HS-27A (cell line): ENCODE measurements at places on chromosomes 16 and 17.

GRCh38 chr17:17164676-17165075 is 41.5 kb downstream of the PLD6 start:
- DNase-seq, result no peak

GRCh38 chr16:1497014-1497598 is 3.9 kb downstream of the TELO2 start:
- no peak for DNase-seq

- no peak for DNase-seq
These were observed 17.0 kb upstream of the NUDT7 start for GRCh38 chr16:77705351-77705750.

DNA sequence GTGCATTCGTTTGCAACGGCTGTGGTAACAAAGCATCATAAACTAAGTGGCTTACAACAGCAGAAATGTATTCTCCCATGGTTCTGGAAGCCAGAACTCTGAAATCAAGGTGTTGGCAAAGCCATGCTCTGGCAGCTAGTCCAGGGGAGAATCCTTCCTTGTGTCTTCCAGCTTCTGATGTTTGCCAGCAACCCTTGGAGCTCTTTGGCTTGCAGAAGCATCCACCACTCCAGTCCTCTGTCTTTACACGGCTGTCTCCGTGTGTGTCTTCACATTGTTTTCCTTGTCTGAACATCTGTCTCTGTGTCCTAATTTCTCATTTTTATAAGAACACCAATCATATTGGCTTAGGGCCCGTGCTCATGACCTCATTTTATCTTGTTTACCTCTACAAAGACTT is 265.3 kb upstream of the HSBP1 start:
- DNase-seq, result no peak

- peak; percentile 40 for DNase-seq
These were observed 69.2 kb downstream of the TANC2 start for GRCh38 chr17:63035271-63035670.

DNA sequence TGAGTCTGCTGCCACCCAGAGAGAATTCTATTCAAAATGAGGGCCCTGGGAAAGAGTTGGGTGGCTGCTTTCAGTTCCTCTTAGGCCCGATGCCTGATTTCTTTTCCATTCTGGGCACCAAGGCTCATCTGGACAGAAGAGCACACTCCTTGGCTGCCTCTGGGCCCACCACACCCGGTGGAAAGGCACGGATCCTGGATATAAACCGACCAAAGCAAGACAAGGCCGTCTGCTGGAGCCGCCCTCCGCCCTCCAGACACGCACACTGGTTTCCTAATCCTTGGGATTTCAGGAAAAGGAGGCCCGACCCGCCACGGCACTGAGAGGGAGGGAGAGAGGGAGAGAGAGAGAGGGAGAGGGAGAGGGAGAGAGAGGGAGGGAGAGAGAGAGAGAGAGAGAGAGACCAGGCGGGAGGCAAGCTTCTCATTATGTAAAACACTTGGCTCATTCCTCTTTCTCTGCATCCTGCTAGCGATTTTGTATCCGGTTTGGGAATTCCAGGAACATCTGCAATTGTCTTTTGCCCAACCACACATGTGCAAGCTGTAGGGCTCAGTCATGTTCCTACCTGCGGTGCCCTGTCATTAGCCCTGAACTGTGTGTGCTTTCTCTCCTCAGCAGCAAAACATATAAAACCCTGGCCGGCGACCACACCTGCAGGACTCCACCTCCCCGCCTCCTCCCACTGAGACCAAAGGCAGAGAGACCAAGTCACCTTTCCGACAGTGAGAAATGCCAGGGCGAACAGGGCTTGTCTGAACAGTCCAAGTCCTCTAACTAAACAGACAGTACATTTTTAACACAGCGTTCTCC is 347.2 kb downstream of the SOX9 start:
- DNase-seq, result no peak

DNA sequence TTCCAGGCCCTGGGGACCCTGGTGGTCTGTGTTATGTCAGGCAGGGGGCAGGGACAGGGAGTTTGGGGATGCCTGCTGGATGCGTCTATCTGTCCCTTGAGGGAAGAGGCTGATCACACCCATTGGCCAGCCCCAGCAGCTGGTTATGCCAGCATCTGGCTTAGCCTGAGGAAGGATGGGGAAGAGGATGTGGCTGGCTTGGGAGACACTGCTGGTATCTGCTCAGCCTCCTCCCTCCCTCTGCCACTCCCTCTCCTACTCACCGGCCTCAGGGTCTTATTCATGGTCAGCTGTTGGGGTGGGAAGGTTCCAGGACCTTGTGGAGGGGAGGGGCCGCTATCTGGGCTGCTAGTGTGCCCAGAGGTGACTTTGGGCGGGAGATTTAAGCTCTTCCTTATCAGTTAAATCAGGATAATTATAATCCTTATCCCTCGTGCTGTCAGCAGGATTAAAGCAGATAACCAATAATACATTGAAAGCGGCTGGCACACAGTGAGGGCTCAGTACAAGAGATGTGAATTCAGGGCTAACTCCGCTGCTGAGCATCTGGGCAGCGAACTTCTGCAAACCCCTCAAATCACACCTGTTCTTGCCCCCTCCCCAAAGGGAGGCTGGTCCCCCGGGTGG is 36.0 kb upstream of the MLKL start:
- DNase-seq, result no peak

GRCh38 chr16:24748242-24748641 is 18.8 kb downstream of the TNRC6A start:
- DNase-seq, result peak; percentile 65

DNA sequence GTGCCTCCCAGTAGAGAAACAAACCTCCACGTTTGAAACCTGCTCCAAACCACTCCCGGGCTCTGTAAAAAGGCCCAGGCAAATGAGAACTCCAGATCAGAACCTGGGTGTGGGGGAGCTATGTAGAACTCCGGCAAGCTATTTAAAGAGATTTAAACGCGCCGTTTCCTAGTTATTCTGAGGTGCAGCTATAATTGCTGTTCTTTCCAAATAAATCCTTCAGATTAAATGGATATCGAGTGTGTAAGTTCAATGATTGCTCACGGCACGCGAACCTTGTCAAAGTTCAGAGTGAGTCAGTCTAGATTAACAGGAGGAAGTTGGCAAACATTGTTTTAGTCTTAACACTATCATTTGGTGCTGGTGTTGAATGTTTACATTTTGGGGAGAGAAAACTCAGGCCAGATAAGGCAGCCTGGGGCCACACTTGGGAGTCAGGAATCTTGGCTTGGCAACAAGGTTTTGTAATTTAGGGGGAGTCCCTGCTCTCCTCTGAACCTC is 92.9 kb upstream of the SALL1 start:
- no peak for DNase-seq

GRCh38 chr16:88781140-88782077 is 3.6 kb downstream of the PIEZO1 start:
- no peak for DNase-seq

DNA sequence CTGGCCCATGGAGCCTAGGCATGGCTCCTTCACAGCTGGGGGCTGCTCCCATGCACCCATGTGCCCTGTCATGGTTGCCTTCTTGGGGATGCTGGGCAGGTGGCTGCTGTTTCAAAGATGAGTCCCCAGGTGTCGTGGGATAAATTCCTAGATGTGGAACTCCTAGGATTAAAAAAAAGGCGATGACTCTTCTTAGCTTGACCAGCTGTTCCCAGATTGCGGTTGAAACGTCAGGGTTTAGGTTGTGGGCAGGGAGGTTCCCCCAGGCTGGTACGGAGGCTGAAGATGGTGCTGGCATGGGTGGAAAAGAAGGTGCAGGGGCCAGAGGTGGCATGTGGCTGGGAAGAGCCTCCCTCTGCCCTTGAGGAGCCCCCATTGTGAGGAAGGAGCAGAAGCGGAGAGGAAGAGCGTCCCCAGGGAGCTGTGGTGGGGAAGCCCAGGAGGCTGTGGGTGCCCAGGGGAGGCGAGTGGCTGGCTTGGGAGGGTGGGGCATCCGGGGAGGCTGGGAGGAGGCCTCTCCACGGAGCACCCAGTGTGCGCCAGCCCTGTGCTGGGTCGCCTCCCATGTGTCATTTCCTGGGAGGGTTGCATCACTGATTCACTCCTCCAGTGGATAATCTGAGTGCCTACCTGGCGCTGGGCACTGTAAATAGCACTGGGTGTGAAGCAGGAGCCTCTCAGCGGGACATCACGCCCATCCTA is 7.5 kb upstream of the KCNJ12 start:
- no peak for DNase-seq

DNA sequence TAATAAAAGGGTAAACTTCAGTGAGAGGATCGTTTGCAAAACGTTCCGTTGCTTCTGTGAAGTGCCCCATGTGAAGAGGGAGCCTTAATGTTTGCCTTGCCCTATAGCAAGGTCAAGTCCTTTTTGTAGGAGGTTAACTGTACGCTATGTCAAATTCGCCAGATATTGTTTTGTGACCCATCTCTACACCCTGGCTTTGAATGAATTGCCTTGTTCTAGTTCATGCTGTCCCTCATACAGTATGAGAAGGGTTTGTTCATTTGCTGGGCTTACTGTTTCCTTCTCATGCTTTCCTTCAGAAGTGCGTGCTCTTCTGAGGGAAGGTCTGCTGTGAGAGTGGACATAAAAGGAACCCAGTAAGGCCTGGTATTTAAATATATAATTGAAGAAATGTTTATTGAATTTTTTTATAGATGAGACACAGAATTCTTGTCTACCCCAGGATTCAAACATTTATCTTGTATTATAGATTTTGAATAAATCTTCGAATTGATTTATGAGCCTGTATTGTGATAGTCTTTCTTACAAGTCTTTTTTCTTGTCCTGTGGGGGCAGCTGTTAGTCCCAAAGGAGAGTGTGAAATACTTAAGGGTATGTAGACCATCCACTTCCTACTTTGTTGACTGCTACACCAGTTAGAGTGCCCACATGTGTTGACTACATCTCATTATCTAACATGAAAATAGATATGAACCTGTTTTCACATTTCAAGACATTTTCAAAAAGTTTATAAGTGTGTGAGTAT is 1.7 kb downstream of the MAP3K3 start:
- DNase-seq, result no peak
